A375 (cell line): ENCODE measurements at places on chromosomes 7 and 10. TPM values are rescaled to one million over a fixed set of nuclear protein-coding genes. Genes with fewer than 3 reads are reported as not detected.

Gene RAPGEF5
- total RNA-seq, result 4.4 and 6.5 TPM in 2 replicates

Gene STAG3
- 0.45 and 1.2 TPM in 2 replicates for total RNA-seq

Gene FAM25G
- total RNA-seq, result not detected in 2 replicates

Gene C7orf33
- not detected in 2 replicates for total RNA-seq

Gene LBX1
- total RNA-seq, result not detected in 2 replicates

Gene SLC39A12
- not detected in 2 replicates for total RNA-seq

Gene CALML5
- total RNA-seq, result not detected in 2 replicates

Gene SFTPA1
- not detected in 2 replicates for total RNA-seq
